ENCODE measurements at places on chromosomes 16 and 17.

DNA sequence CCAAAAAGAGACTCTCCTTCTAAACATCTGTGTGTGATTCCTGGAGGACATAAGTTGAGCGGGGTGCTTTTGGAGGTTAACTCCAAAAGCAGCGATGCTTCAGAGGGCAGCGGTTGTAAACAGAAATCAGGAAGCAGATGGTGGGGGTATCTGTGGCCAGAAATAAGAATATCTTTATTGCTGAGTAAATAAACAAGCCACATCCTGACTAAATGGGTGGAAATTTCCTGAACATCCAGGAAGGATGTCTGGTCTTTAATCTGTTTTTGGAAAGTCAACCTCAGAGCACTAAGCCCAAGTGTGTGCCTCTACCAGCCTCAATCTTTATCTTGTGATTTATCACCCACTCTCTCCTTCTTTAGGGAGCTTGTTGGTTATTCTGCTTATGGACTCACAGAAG is 123.3 kb downstream of the CDH13 start:
- peak; percentile 37 for DNase-seq

DNA sequence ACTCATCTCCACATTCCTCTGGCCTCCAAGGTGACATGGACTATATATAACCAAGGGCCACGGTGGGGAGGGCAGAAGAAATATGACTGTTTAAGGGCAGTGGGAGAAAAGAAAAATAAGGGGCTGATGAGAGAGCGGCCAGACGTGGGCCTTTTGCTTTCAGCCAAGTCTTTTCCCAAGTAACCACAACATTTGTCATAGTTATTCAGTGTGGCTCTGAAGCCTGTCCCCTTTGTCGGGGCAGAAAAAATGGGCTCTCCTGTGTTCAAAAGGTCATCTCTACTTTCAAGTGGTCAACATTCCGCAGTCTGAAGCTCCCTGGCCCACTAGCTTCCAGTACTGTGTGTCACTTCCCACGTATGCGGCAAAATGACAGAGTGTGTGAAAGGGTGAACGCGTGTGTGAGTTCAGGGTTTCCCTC is 245.4 kb downstream of the NTN1 start:
- DNase-seq, result no peak

DNA sequence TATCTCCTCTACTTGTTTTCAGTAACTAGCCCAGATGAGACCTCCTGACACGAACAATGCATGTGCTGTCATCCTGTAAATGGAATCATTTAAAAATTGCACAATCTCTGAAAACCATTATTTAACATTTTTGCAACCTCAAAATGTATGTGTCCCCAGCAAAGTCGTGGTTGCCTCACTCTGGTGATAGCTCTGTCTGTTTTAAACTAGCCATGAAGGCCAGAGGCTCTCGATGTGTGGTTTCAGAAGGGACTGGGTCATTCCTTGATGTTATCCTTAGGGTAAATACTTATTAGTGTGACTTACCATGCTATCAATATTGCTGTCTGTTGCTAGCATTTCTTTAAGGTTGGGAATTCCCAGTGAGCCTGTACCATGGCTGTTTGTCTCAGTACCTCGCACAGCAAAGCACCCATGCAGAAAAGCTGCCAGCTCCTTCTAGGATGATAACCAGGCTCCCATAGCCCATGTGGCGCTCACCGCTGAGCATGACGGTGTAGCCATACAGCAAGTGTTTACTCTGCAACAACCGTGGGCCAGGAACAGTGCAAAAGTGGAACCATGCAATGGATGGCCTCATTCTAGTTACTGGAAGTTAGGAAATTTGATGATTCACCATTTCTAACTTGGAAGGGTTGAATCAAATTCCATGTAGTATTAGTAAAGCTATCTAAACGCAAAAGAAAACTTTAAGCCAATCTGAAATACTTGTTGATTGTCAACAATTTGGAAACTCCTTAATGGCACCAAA is 2.9 kb upstream of the PGS1 start:
- DNase-seq, result no peak

- no peak for DNase-seq
Measured at GRCh38 chr17:77948690-77949114, 9.8 kb upstream of the TNRC6C start.

DNA sequence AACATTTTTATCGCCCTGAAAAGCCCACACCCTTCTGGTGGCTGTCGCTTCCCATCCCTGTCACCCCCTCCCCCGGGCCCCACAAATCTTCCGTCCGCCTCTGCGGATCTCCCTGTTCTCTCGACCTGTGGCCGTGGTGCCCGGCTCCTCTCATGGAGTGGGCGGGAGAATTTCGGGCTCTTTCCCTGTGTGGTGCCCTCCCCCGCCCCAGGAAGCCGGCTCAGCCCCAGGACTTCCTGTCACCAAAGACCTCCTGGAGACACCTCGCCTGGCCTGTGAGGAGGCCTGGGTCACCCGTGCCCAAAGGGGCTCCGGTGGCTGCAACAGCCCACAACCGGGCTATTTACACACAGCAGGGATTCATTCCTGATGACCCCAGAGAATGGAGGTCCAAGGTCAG is 26.1 kb upstream of the UBE2I start:
- no peak for DNase-seq

Measured in NCI-H69 (cell line).